ENCODE measurements at places on chromosomes 7 and 10.

DNA sequence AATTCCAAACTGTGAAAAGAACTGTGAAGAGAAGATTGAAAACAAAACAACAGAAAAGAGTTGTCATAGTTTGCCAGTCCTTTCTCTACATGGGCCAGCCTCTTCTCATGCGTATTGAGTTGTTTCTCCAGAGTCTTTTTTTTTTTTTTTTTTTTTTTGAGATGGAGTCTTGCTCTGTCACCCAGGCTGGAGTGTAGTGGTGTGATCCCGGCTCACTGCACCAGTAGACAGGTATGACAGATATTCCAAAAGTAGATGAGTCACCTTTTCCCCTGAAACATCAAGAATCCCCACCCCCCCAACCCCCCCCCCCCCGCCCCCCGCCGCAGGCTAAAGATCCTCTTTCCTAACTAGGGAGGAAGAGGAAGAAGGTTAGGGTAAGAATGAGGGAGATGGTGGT is 15.6 kb upstream of the KMT2C start:
- DNase-seq = peak; percentile 26

GRCh38 chr7:88111140-88111743 is 108.6 kb downstream of the SRI start:
- peak; percentile 63 for DNase-seq

GRCh38 chr10:26432938-26433337 is 5.2 kb upstream of the APBB1IP start:
- DNase-seq = no peak

- no peak for DNase-seq
Measured at GRCh38 chr7:45585628-45586027, 11.5 kb downstream of the ADCY1 start.

DNA sequence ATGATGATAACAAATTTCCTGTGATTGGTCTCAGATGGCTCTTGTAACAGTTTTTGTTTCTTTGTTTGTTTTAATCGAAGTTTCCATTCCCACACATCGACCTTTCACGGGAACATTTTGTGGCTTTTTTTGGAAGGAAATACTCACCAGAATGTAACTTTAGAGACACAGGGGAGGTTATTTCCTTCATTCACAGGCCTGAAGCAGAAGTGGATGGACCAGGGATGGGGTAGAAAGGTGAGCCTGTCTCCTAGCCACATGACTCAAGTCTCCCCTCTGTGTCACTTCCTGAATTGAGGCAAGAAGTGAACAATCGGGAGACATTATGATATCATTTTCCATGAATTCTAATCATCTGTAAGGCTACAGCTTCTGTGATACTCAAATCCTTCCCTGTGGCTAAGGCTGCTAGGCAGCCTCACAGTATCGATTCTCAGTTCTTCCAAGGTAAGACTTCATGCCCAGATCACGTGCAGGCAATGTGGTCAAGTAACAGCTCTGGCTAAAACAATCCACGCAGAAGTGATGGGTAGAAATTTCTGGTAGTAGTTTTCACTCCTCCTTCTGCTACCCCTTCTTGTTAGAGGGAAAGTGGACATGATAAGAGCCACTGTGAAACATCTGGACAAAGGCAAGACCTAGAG is 203.9 kb upstream of the NEBL start:
- no peak for DNase-seq

- no peak for DNase-seq
Measured at GRCh38 chr10:121106611-121107010, 255.4 kb downstream of the WDR11 start.

DNA sequence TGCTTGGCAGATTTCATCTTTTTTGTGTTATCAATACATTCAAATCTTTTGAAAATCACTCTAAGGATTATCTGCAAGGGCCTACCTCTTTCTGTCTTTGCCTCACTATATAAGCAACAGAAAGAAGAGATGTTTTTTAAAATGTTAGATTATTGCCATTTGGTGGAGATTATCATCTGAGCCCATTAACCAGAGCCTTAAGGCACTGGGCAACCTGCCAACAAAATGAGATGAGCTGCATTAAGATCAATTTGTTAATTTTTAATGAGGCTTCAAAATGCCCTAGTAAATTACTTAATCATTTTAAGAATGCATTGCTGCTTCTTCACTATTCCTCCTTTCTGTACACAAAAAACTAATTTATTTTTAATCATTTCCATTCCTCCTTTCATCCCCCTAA is 314.1 kb downstream of the SNX13 start:
- DNase-seq = no peak

DNA sequence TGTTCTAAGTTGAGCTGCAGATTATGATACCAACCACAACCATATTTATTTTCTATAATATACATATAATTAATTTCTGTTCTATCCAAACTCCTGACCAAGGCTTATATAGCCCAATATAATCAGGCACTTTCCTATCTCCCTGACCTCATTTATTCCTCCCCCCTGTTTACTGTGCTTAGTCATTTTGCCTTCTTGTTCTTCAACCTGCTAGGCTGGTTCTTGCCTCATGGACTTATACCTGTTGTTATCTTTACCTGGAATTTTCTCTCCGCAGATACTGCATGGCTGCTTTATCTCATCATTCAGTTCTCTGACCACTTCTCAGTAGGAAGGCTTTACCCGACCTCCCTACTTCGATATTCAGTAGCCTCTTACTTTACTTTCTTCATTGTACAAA is 24.9 kb upstream of the FAM3C start:
- DNase-seq = no peak

GRCh38 chr7:30709549-30709948 is 27.3 kb upstream of the CRHR2 start:
- no peak for DNase-seq

GRCh38 chr7:99835189-99835588 is 7.4 kb downstream of the CYP3A43 start:
- no peak for DNase-seq

- no peak for DNase-seq
Measured at GRCh38 chr10:127283017-127283416, 86.6 kb upstream of the INSYN2A start.

DNA sequence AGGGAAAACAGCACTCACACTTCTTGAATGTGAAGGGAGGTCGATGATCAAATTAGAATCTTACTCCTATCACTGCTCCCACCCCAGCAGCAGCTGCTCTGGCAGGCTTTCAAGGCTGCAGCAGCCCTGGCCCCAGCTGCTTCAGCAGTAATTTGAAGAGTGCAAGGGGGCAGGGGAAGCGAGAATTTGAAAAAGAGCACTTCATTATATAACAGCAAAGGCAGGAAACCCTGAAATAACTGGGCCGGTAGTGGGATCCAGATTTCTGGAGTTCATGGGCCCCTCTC is 44.9 kb downstream of the MYPN start:
- DNase-seq = no peak

DNA sequence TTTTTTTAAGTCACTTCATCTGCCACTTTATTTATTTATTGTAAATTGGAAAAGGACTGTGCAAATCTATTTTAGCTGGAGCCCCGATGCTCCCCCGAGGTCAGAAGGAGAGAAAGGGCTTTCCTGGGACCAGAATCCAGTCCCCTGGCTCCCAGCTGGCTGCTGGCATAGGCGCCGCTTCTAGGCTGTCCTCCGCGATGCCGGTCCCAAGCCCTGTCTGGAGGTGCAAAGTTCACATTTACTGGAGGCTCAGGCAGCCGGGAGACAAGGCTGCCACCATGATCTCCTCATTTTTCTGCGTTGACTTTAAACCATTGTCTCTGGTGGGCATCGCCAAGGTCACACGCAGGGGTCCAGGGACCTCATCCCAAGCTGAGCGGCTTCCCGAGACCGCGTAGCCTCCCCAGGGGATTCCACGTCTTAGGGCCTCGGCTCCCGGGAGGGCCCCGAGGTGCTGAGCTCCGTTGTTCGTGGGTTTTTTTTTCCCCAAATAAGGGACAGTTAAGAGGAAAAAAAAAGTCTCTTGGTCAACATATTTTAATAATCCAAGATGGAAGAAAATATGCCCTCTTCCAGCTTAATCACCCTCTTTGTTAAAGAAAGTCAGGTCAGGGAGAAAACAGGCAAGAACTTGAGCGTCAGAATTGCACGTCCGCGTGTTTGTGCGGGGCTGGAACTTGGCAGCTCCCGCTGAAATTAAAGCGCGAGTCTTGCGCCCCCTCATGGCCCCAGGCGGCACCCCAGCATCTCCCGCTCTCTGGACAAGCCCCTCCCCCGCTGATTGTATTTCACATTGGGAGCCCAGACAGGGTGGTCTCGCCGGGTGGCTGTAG is 11.9 kb downstream of the RGR start:
- DNase-seq = peak; percentile 55

DNA sequence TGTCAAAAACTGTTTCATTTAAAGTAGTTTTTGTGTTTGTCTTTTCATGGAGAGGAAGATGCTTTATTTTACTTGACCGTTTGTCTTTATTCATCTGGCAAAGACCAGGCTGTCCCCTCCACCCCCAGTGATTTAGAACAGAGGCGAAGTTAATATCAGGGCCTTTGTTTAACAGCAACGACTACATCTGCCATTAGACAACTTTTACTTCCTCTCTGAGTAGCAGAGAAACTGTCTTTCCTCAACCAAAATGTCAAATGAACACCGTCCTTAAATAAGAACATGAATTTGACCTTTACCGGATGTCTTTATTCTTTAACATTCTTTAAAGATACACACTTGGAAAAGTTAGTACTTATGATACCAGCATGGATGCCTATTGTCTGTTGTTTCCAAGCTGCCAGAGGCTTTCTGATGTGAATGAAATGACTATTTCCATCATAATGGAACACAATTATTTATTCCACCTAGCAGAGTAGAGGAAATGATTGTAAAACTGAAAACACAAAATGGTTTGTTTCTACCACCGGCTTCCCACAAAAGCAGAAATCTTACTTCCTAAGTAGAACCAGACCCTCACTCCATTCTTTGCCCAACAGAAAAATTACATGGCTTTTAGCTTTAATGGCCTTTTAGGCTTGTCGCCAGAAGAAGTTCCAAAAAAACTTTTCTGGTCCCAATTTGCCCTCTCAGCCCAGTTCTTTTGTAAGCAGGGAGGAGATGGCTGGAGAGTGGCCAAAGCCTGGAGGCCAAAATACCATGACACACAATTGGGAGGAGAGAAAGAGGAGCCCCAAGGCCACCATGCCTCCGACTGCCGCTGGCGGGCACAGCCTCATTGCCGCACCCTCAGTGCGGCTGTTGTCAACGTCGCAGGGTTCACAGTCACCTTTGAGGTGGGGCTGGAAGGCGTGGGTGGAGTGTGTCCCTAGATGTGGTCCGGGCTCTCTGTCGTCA is 168.5 kb downstream of the TEX36 start:
- DNase-seq = no peak

DNA sequence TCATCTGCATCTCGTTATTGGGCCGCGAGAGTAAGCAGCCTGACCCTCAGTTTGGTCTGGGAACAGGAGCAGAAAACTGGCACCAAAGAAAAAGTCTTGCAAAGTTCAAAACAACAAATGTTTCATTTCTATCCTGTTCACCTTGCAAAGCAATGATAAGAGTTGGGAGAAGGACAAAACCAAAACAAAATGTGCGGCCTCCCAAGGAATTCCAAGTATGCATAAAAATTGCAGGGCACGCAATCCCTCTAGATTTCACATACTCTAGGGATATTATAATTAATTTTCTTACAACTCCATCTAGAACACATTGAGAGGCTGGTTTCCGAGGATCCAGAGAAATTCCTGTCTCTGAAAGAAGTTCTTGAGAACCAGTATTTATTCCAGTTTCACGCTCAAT is 20.1 kb downstream of the CHUK start:
- DNase-seq = no peak

GRCh38 chr10:53598914-53599313 is 826.3 kb upstream of the MBL2 start:
- no peak for DNase-seq

- DNase-seq = no peak
Measured at GRCh38 chr7:101792051-101792681, 25.3 kb upstream of the CUX1 start.

- DNase-seq = no peak
Measured at GRCh38 chr10:110860576-110861241, 11.0 kb upstream of the PDCD4 start.

DNA sequence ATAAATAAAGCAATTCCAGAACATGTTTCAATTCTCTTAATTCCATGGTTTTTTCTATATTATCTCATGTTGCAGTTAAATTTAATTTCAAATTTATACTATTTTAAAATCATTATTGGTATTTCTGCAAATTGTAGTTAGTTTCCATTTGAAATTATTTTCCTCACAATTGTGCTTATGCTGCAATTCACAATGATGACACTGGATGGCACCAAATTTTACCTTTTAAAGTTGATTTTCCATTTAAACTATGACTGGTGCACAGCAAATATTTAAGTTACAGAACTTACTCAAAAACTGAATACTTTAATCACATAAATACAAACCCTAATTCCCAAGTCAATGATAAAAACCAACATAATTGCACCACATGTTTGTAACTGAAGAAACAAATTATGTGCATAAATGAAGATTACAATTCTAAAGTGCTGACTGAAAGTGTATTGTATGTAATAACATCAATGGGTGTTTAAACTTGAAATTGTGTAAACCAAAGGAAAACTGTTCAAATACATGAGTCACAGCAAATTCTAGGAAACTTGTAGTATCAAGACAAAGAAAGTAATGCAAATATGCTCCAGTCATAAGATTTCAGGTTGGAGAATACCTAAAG is 75.3 kb upstream of the AASS start:
- peak; percentile 38 for DNase-seq

- no peak for DNase-seq
Measured at GRCh38 chr10:80540981-80541750, 3.5 kb downstream of the SH2D4B start.

DNA sequence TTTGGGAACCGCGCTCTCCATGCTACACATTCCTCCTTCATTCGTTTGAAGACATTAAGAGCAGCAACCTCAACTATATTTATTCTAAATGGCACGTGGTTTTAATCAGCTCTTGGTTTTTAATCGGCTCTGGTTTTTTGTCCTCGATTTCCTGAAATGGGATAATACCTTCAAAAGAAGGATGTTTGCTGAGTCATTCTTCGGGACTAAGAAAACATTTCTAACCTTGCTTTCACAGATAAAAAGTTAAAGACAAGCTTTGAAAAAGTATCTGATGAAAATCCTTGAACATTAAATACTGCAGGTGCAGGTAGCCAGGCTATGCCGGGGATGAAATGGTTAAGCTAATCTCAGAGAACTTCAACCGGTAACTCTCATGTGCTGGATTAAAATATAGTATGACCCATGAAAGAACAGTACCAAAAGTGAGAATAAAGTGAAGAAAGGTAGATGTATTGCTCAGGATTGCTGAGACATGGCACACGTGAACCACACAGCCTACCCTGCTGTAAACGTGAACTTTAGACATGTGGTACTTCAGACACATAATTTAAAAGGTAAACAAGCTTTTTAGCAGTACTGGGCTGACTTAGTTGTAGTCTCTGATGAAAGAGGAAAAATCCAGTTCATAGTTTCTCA is 89.1 kb downstream of the PTPRN2 start:
- no peak for DNase-seq
